ENCODE measurements at places on chromosomes 12 and 14.

- DNase-seq: no peak
Measured at GRCh38 chr12:57218030-57218853, 1.6 kb downstream of the NXPH4 start.

GRCh38 chr12:109772622-109773321 is 59.1 kb downstream of the FAM222A start:
- no peak for DNase-seq

GRCh38 chr12:100164153-100164704 is 21.6 kb upstream of the BLTP3B start:
- no peak for DNase-seq

- no peak for DNase-seq
Measured at GRCh38 chr12:50505675-50506530, 1.1 kb downstream of the DIP2B start.

DNA sequence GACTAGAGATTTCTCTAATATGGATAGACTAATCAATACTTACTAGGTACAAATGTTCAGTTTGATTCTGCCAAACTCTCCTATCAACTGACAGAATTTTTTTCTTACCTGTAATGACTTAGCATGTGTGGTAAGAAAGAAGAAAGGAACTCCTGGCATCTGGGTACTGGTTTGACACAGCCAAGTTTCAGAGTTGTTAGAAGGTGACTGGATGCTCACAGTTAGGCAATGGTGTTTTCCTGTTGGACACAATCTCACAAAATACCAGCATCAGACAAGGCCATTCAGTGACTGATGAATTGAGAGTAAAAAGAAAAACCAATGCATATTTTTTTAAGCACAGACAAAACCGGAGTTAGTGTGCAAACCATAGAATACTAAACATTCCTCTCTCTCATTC is 4.2 kb downstream of the MUCL1 start:
- DNase-seq: no peak

DNA sequence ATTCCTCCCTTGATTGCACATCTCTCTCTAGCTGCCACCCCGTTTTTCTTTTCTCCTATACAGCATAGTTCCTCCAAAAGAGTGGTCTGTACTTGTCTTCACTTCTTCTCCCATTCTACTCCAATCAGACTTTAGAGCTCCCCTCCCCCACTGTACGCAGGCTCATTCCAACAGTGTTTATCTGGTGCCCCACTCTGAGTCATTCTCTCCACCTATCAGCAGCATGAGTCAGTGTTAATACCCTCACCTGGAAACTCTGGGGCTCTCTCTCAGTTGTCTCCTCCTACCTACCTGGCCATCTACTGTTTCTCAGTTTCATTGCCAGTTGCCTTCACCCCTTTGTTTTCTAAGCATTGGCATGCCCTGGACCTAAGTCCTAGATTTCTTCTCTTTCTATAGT is 175.1 kb upstream of the ARHGAP5 start:
- DNase-seq: peak; percentile 28

GRCh38 chr12:126761420-126761819 is 1505.5 kb upstream of the TMEM132C start:
- no peak for DNase-seq

- no peak for DNase-seq
Measured at GRCh38 chr12:91868054-91868453, 277.6 kb downstream of the BTG1 start.

GRCh38 chr12:122665349-122665748 is 37.8 kb downstream of the HCAR2 start:
- no peak for DNase-seq

- no peak for DNase-seq
Measured at GRCh38 chr14:57295239-57295638, 26.5 kb downstream of the AP5M1 start.

- no peak for DNase-seq
Measured at GRCh38 chr12:95762123-95762785, 28.3 kb downstream of the NTN4 start.

- DNase-seq: peak; percentile 57
Measured at GRCh38 chr14:102523569-102524450, 14.2 kb upstream of the ANKRD9 start.

DNA sequence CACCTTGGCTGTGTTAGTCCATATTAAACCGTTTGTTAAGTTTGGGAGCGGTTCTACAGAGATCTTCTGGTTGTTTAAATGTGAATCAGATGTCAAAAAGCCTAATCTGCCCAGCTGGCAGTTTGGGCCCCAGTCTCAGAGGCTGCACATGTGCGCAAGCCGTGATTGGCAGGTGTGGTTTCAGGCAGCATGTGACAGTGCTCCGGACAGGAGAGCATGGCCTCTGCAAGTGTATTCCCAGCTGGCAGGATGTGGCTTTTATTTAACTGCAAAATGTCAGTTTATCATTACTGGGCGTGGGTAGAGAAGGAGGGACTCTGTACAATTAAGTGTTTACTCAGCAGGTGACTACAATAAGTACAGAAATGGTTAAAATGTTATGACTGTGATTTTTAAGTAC is 77.5 kb downstream of the PELI2 start:
- no peak for DNase-seq

DNA sequence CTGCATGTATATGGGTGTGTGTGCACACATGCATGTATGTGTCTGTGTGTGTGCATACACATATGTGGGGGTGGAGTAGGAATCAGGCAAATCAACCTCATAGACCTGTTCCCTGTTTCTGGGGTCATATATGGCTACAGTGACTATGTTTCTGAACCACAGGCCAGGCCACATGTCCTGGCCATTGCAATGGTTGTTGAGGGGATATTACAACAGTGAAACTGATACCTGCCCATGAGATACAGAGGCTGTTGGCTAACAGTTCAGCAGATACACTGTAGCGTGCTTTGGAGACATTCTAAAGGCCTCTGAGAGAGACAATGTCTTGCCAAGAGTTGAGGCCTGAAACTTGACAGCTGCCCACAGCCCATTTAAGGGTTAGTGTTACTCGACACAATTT is 47.3 kb upstream of the FOS start:
- DNase-seq: no peak

DNA sequence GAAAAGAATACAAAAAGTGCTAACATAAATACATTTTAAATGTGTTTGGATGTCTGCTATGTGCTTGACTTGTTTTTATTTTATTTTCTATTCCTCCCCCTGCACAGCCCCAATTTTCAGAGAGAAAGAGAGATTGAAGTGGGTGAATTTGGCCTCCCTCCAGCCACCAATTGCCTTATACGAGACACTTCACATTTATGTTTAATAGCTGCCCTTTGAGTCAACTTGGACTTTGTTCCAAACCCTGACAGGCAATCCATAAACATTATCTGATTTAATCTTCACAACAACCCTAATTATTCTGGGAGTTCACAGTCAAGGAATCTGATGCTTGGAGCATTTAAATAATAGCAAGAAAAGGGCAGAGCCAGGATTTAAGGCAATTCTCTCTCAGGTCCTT is 161.7 kb downstream of the SLC15A4 start:
- DNase-seq: no peak

DNA sequence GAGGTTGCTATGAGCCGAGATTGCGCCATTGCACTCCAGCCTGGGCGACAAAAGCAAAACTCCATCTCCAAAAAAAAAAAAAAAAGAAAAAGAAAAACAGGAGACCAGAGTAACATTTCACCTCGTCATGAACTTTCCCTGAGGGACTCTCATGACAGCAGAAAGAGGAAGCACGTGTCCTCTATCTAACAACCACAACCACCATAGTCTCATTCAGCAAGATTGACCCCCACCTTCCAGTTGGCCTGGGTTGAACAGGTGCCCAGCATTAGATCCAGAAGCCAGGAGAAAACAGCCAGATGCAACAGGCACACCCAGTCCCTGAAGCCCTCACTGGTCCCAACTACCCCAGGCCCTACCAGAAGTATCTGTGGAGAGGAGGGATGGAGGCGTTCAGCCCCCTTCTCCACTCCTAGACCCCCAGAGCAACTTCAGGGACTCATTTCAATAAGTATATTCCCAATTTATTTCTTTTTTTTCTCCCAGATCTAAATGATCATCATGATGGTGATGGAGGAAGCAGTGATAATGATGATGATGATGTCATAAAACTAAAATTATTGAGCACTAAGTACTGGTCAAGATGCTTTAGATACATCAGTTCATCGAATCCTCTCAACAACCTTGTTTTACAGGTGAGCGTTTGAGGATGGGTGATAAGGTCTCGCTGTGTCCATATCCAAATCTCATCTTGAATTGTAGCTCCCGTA is 235.0 kb downstream of the EFCAB11 start:
- DNase-seq: no peak

GRCh38 chr14:91112194-91112593 is 1.7 kb upstream of the DGLUCY start:
- no peak for DNase-seq

DNA sequence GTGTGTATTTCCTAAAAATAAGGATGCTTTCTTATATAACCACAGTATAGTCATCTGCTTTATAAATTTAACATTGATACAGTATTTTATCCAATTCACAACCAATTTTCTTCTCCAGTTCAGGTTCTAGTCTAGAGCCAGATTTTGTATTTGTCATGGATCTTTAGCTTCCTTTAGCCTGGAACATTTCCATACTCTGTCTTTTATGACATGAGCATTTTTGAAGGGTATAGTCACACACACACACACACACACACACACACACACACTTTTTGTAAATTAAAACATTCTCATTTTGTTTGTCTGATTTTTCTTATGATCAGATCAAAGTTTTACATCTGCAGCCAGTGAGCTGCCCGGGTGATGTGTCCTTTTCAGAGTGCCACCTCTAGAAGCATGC is 25.4 kb downstream of the CGRRF1 start:
- no peak for DNase-seq

- peak; percentile 87 for DNase-seq
Measured at GRCh38 chr12:630656-631632, 32.3 kb downstream of the NINJ2 start.

DNA sequence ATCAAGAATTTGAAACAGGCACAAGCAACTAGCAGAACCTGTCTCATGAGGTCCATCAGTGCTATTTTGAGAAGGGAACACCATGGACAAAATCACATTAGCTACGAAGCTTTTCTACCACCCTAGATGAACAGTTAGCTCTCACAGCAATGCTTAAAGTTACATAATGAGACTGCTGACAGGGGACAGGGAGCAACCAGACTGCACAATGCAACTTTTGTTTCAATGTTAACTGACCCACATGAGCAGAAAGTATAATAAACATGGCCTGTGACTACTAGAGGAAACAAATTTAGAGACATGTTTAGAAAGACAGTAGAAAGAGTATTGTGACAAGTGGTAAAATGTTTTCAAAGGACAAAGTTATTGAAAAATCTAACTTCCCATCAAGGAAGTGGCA is 282.8 kb downstream of the CEP128 start:
- no peak for DNase-seq

GRCh38 chr14:22737052-22737451 is 29.4 kb upstream of the OXA1L start:
- no peak for DNase-seq

DNA sequence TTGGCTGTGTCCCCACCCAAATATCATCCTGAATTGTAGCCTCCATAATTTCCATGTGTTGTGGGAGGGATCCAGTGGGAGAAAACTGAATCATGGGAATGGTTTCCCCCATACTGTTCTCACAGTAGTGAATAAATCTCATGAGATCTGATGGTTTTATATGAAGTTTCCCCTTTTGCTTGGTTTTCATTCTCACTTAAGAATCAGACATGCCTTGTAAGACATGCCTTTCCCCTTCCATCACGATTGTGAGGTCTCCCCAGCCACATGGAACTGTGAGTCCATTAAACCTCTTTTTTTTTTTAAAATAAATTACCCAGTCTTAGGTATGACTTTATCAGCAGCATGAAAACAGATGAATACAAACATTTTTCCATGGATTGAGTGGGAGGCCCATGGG is 652.9 kb downstream of the ETNK1 start:
- no peak for DNase-seq

DNA sequence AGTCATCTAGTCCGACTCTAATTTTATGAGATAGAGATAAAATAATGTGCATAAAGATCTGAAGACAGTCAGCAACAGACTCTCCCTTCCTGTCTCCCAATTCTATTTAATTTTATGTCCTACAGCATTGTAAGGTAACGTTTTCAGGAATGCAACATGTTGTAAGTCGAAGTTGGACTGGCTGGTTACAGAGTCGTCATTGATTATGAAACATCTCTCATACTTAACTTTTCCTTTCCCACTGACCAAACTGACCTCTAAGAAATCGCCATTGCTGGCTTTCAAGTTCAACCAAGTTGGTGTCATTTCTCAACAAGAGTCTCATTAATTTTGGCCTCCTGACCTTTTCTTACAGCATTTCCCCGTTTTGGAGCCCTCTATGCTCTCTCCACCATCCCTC is 4.9 kb upstream of the RIC8B start:
- DNase-seq: no peak

GRCh38 chr12:18718462-18718861 is 19.4 kb downstream of the PLCZ1 start:
- DNase-seq: no peak

DNA sequence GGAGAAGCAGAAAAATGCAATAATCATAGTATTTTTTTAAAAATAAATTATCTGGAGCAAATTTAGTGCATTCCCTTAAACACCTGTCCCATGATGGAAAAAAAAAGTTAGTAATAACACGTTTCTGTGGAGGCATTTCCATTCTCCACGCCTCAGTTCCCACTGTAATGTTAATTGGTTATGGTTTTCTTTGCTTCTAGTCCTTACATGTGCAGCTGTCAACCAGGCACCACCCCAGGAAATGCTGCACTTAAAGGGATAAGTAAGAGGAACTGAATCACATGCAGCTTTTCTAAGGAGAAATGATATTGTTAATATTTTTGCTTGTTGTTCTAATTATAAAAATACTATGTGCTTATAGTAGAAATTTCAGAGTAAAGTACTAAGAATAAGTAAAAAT is 240.3 kb downstream of the ZFP36L1 start:
- DNase-seq: no peak

GRCh38 chr14:77991128-77991772 is 178.9 kb upstream of the NRXN3 start:
- DNase-seq: peak; percentile 11

Data from ELF-1 (cell line).